ENCODE measurements at places on chromosomes 12 and 14.

DNA sequence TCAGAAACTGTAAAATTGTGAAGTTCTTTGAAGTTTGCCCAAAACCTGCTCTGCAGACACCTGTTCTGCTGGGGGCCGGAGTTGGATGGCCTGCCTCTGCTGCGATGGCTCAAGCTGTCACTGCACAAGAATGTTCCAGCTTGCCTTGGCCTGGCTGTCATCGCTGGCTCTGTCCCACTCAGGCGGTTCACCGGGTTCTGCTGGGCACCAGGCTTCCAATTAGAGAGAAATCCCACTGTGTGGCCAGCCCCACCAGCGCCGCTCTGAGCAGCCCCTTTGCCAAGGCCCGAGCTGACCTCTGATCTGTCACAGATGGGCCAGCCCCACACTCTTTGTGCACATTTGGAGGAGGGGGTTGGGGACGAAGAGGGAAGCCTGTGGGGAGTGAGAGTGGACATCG is 71.7 kb upstream of the GPATCH2L start:
- DNase-seq = no peak

DNA sequence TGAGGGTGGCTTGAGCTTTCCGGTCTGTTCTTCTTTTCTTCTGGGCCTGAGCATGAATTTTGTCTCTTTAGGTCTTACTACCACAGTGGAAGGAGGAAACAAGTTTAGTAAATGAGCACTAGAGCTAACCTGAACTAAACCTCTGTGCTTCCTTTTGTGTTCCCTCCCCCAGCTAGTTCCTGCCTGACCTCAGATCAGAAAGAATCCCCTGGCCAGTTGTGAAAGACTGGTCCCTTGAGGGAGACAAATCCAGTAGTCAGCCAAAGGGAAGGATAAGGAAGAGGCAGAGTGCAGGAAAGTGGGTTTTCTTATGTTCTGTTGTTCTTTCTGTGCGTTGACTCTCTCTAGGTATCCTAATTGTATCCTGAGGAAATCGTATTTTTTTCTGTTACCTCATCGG is 17.5 kb downstream of the ZNF664 start:
- no peak for DNase-seq

GRCh38 chr12:34244608-34245007 is 222.3 kb downstream of the ALG10 start:
- DNase-seq = no peak

GRCh38 chr12:100767371-100767770 is 27.2 kb upstream of the ANO4 start:
- DNase-seq = no peak

GRCh38 chr12:100356644-100357223 is at the start of gene SLC17A8:
TSS of gene SLC17A8 (plus strand) at chr12:100357074. CDS start at chr12:100357392, 318 bp downstream.
- no peak for DNase-seq

Data from brain pericyte (primary cell).